ENCODE measurements at places on chromosomes 1 and 21.

DNA sequence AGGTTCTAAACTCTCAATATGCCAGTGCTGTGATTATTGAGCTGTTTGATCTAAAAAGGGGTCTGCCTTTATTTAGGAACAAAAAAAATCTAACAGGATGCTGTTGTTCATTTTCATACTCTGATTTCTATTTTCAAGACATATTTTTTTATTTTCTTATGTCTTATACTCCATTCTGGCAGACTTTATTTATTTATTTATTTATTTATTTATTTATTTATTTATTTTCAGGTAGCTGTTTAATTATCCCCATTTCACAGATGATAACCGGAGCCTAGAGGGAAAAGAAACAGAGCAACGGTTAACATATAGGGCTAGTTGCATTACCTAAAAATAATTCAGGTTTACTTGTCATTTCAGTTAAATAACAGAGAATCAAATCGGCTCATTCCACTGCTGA, 174.4 kb downstream of the CENPF start:
- no peak for DNase-seq

DNA sequence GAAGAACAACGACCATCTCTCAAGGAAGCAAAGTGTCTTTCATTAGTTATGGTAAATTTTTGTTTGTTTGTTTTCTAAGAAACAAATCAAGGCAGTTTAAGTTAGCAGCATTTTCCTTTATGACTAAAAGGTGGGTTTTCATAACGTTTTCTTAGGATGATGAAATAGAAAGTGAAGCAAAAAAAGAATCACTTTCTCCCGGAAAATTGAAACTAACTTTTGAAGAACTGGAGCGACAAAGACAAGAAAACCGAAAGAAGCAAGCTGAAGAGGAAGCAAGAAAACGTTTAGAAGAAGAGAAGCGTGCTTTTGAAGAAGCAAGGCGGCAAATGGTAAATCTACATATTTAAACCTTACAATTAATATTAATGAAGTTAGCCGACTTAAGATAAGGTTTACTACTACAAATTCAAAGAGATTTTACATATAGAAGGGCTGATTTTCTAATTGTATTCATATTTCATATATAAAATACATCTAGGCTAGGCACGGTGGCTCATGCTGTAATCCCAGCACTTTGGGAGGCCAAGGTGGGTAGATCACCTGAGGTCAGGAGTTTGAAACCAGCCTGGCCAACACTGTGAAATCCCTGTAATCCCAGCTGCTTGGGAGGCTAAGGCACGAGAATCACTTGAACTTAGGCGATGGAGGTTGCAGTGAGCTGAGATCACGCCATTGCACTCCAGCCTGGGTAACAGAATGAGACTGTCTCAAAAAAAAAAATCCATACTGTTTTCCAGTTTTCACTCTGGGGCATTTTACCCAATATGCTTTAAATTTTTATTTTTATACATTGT, 38.3 kb downstream of the NEXN start:
- no peak for DNase-seq

- peak; percentile 53 for DNase-seq
Measured at GRCh38 chr1:58922302-58923089, 138.6 kb upstream of the JUN start.

- DNase-seq = no peak
Measured at GRCh38 chr1:115065021-115065420, 24.3 kb downstream of the TSPAN2 start.

DNA sequence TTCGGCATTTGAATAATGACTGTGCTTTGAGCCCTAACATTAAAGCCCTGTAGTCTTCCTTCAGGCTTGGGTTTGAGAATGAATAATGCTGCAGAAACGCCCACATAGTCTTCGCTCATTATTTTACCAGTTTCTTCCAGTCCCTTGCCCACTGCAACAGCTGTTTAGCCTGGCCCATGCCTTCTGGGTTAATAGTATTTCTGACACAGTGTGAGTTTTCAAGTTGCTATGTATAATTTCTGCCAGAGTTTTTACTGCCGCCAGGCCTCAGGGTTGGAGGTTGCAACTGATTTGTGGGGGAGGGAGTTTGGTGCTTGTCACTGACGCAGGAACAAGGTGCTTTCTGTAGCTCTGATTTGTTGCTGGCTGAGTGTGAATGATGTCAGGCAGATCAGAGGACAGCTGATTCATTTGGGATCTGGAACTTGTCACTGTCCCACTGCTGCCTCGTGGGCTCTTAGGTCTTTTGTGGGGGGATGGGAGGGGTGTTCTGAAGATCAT, 109.8 kb downstream of the MAST2 start:
- peak; percentile 59 for DNase-seq

DNA sequence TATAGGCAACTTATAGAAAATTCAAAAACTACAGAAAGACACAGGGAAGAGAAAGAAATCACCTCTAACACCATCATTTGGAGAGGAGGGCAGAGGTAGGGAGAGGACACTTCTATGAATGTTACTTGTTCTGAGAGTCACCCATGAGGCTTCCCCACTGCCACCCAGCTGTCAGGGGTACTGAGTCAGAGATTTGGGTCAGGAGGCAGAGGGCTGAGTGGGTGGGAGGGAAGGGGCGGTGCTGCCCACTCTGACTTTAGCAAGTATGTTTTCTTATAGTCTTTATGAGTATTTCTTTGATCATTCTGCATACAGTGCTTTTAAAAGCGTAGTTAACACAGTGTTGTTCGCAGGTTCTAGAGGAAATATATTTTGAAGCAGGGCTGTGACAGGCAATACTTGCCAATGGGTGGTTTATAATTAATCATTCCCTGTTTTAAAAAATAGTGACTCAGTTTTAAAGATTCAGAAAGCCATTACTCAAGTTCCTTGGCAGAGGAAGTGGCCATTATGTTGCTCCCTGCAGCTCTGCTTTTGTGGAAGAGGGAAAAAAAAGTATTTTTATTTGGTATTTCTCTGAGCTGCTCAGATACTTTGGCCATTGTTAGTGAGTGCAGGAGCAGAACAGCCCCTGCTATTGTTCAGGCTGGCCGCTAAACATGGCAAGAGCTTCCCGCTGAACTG, 18.3 kb downstream of the IL6R start:
- DNase-seq = no peak

DNA sequence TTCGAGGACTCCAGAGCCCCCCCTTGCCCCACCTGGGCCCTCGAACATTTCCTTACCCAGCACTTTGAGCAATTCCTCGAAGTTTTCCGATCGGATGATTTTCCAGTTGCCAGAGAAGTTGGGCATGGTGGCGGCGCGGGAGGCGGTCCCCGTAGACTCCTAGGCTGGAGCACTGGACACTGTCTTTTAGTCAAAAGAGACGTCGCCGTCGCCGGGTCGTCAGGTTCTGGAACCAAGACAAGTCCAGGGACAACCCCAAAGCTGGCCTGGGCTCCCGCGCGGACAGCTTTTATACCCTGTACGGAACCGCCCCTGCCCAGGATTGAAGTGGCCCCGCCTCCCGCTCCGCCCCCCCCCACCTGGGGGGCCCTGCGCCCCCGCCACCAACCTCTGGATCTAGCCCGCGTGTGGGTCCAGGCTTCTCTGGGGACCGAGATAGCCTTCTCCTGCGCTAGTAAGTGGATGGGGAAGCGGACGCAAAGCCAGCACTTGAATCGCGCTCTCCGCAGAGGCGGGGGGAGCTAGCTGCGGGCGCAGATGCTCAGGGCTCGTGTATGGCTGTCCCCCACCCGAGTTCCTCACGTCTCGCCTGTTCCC, at the start of gene CRABP2:
TSS of gene CRABP2 (minus strand) at position 263 of the 597 bp plus-strand sequence. CDS start at position 126, 137 bp downstream.
- peak; percentile 88 for DNase-seq

DNA sequence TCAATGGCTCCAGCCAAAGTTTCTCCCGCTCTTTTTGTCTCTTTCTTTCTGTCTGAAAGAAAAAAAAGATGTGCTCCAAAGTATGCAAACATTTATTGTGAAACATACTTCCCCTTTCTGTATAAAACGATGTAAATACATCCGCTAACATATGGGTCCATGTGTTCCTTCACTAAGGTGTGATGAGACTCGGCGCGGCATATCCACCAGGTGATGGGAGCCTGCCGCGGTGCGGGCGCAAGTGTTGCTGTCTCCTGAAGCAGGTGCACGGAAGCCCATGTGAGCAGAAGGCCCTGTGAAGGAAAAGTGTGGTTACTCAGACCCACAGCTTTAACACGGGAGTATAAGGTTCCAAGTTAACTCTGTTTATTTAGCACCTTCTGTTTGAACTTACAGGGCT, 466.6 kb upstream of the C1orf87 start:
- DNase-seq = no peak

DNA sequence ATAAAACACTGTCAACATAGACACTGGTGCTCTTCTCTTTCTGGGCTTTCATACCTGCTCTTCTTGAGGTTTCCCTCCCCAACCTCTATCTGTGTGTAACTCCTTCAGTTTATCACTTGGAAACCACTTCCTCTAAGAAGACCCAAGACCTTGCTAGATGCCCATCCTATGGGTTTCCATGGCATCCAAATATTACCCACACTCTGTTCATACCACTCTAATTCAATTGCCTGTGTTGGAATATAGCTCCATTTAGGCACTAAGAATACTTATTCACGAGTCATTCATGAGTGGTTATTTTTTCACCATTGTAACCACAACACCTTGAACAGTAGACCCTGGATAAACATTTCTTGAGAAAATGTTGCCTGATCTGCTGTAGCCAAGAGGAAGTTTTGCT, 231.1 kb upstream of the SGIP1 start:
- DNase-seq = no peak

GRCh38 chr21:29033301-29033700, 8.8 kb downstream of the USP16 start:
- no peak for DNase-seq

All from right hindlimb (tissue), 1 donor.